D721Med (cell line): ENCODE measurements at places on chromosomes 11 and 22.

DNA sequence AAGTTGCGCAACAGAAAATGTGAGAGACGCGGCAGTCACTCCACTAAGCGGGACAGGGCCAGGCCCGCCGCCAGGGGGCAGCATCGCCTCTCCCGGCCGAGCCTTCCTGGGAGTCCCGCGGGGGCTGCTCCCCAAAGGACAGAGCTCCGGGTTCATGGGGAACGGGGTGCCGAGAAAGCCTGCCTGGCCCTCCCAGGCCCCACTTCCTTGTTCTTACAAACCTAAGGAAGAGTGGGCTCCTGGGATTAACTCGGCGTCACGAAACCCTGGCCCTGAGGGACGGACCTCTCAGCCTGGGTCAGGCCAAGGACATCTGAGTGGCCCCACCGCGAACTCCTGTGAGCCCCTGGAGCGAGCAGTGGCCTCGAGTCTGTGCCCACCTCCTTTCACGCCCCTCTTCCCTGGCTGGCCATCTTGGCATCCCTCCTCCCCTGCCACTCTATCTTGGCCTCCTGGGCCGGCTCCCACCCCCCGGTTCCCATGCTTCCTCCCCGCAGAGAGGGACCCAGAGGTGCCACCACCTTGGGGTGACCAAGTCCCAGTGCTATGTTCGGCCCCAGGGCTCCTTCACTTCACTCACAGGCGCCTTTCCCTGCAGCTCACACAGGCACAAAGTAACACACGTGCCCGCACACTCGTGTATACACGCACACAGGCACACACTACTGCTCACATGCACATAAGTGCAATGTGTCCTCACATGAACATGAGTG, 99.9 kb upstream of the FGF3 start:
- no peak for DNase-seq

DNA sequence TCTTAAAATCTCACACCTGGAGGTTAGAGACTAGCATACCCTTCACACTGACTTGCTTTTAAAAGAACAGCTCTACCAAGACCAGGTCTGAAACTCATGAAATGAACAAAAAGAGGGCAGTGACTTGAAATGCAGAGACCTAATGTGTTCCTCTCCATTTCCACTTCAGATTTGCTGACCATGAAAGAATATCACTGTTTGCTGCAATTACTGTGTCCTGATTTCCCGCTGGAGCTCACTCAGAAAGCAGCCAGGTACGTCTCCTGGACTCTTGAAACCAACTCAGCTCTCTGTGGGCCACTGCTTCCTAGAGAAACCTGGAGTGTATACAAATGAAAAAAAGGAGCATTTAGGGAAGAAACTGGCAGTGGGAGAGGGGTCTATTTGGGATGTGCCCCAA, 39.2 kb downstream of the ARFGAP2 start:
- DNase-seq = no peak

DNA sequence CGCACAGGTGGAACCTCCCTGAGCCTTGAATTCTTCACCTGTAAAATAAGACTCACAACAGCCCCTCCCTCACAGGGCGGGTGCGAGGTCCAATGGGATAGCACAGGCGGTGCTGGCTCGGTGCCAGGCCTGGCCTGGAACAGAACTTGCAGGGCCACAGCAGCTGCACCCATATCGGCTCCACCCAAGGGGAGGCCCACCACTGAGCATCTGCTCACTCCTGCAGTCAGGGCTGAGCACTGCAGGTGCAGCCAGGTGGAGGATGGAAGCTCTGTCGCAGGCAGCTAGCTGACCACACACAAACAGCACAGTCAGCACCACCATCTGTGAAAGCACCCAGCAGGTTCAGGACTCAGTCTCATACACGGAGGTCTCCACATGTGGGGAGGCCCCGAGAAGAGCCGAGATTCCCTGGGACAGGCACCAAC, 19.6 kb downstream of the VPS37C start:
- DNase-seq = no peak

GRCh38 chr11:13771151-13771550, 102.7 kb downstream of the FAR1 start:
- DNase-seq = no peak

DNA sequence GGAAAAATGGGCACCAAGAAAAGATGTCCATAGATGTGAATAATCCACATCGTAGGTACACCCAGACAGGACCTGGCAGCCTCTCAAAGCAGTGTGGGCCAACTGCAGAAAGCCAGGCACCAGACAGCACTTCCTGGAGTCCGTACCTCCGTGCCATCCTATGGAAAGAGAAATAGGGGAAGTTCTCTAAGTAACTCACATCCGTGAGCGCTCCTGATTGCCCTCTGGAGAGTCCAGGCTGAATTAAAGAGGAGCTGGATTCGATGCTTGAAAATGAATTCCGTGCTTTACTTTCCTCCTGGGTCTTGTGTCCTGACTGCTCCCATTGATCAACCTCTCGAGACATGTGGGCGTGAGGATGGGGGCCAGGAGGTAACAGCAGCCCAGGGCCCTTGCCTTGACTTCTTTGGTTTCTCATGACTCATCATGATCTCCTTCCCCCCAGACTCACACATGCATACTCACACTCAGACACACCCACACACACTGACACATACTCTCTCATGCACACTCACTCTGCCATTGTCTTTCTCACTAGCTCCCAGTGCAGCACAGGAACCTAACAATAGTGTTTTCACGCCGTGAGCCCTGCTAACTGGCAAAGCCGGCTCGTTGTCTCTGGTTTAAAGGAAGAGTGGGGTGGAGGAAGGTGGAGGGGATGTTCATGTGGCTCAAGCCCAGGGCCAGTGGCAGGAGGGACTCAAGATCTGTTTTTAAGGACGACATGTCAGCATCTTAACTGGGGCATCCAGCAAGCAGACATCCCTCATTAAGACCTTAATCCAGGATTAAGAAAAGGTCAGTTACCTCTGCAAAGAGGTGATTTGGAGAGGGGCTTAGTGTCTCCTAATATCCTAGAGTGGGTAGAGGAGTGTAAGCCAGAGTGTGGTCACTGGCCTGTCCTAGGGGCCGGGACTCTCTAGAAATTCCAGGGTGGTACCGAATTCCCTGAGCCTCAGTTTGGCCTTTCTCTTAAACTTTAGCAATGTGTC, 104.2 kb downstream of the SCN3B start:
- peak; percentile 65 for DNase-seq

- no peak for DNase-seq
Observed at GRCh38 chr22:31912407-31912743, 32.0 kb upstream of the YWHAH start.

GRCh38 chr11:124090996-124091395, 24.3 kb upstream of the VWA5A start:
- no peak for DNase-seq

- DNase-seq = no peak
Observed at GRCh38 chr11:110896358-110896757, 184.1 kb upstream of the ARHGAP20 start.

GRCh38 chr11:76394411-76394810, 13.3 kb downstream of the GVQW3 start:
- no peak for DNase-seq

DNA sequence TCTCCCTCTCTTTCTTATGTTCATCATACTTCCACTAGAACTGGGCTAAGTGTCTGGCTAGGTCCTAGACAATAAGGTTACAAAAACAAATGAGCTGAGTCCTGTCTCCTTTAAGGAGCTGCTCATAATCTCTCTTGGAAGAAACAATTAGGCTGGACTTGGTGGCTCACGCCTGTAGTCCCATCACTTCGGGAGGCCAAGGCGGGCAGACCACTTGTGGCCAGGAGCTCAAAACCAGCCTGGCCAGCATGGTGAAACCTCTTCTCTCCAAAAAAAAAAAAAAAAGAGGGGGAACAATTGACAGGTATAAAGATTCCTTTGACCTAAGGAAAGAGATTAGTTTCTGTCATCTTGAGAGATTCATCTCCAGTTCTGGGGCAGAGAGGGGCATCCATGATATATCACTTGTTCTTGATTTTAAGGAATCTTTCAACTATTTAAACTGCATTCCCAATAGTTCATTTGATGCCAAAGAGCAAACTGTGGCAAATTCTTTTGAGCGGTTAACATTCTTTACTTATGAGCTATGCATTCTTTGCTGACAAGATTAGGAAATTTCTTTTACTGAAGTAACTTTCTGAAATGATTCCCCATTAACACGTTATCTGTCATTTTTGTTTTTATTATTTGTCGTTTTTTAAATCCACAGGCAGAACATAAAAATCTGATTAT, 125.5 kb downstream of the C11orf87 start:
- DNase-seq = no peak

GRCh38 chr22:47374273-47374771, 611.9 kb downstream of the TBC1D22A start:
- DNase-seq = no peak
